ENCODE measurements at places on chromosomes 12 and 14.

GRCh38 chr12:41966916-41967315 is 177.8 kb downstream of the GXYLT1 start:
- DNase-seq = no peak

GRCh38 chr12:52575256-52575655 is 1.6 kb upstream of the KRT74 start:
- no peak for DNase-seq

DNA sequence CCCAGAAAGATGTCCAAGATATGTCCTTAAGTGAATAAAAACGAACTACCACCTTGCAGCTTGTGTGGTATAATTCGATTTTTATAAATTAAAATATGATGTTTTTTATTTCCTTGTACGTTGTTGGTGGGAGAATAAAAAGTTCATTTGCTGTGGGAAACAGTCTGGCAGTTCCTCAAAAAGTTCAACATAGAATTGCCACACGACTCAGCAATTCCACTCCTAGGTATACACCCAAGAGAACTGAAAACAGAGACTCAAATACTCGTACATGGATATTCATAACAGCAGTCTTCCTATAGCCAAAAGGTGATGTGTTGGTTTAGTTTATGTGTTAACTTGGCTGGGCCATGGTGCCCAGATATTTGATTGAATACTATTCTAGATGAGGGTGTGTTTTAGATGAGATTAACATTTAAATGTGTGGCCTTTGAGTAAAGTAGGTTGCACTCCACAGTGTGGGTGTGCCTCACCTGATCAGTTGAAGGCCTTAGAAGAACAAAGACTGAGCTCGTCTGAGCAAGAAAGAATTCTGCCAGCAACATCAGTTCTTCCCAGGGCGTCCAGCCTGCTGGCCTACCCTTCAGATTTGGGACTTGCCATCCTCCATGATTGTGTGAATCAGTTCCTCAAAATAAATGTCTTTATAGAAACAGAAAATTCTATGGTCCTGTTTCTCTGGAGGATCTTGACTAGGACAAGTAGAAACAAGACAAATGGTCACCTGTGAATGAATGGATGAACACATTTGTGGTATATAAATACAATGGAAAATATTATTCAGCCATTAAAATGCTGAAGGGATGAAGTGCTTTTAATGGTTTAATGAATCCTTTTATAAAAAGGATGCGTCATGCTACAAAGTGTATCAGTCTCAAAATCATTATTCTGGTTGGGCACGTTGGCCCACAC is 5.1 kb upstream of the DENR start:
- no peak for DNase-seq

DNA sequence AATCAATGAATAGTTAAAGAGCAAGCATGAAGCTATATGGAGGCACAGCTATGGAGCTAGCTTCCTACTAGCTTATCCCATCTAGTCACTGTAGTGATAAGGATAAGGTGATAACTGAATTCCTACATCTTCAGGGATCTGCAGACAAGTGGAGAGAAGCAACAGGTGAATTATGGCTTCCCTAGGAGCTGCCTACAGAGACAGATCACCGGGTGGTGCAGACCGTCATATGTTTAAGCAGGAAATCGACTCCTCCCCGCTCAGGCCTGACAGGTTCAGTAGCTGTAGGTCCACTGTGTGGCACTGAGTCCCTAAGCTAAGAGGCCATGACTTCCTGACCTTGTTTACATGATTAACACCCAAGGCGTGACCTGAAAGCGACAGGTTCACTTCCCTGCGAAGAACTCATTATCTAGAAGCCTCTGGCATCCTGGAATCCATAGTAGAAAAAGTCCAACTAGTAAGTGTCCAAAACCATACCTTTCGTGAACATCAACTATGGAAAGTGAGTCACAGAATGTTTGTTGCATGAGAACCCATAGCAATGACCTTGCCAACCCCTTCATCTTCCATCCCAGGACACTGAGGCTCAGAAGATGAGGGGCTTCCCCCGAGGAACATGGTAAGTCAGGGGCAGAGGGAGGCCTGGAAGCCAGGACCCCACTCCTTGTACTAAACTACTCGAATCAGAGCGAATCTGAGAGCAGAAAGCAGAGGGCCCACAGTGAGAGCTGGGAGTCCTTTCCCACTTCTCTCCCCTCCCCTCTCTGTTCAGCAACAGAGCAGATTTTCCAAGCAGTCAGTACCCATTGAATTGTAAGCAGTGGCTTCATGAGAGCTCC is 75.4 kb upstream of the CCND2 start:
- DNase-seq = no peak

DNA sequence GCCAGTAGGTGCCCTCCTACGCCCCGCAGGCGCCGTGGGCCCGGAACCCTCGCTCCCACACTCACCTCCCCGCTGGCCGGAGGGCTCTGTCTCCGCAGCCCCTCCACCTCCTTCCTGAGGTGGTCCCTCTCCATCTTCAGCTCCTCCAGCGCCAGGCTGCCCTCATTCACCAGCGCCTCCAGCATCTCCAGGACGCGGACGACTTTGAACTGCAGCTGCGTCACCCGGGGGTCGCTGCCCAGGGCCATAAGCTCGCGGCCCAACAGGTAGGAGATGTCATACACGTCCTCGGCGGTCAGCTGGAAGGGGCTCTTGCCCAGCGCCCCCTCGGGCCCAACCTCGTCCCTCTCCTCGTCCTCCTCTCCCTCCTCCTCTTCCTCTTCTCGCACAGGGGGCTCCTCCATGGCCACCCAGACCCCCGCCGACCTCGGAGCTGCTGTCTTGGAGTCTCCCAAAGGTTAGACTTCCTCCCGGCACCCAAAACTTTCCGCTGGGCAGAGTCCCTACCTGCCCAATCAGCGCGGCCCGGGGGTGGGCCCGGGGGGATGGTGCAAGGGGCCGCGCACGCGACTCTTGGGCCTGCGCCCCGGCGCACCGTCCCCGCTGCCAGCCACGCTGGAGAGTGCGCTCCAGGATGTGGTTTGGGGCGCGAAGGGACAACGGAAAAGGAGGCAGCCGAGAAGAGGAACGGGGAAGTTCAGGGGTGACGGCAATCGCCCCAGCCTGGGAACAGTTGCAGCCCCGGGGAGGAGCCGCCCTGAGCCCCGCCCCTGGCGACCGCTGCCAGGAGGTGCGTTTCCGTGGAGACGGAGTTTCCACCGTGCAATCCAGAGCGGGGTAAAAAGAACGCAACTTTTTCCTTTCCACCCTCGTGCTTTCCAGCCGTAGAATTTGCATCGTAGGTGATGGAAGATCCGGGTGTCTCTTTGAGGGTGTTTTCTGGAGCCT is at the start of gene RILPL2:
Gene RILPL2, minus strand, starts transcription at position 668 of the 948 bp plus-strand sequence. Its CDS starts 264 bp downstream, at position 404.
- peak; percentile 82 for DNase-seq

GRCh38 chr14:76546426-76547221 is 170.7 kb downstream of the ESRRB start:
- DNase-seq = peak; percentile 44

DNA sequence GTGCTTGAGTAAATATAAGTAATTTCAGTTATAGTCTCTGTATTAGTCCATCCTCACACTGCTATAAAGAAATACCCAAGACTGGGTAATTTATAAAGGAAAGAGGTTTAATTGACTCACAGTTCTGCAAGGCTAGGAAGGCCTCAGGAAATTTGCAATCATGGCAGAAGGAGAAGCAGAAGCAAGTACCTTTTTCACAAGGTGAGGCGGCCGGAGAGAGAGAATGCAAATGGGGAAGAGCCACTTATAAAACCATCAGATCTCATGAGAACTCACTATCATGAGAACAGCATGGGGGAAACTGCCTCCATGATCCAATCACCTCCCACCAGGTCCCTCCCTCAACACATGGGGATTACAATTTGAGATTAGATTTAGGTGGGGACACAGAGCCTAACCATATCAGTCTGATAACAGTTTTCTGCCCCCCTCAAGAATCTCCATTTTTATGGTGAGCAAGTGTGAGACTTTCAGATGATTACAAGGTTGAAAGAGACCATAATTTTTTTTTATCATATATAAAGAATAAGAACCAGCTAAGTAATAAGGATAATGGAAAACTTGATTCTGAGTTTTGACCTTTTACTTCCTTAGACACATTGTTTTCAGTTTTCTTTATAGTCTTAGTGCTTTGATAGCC is 35.6 kb downstream of the LEMD3 start:
- DNase-seq = no peak

- peak; percentile 59 for DNase-seq
These were observed 558 bp downstream of the TEX22 start for GRCh38 chr14:105398726-105399465.

DNA sequence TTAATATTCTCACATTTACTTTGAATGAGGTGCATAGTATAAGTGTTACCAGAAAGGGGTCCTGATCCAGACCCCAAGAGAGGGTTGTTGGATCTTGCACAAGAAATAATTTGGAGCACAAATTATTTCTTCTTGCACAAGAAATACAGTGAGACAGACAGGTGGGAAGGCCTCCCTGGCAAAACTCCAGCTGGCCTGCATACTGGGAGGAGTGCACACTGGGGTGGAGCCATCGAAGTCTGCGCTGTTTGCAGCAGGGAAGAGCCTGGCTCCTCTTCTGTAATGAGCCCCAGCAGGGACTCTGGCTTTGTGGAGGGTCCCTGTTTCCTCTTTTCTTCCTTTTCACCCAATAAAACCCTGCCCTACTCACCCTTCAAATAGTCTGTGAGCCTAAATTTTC is 141.6 kb downstream of the GLT1D1 start:
- DNase-seq = no peak

- no peak for DNase-seq
These were observed 362.7 kb upstream of the SFSWAP start for GRCh38 chr12:131348231-131348630.

GRCh38 chr14:32802295-32802694 is 136.4 kb upstream of the NPAS3 start:
- no peak for DNase-seq

- DNase-seq = no peak
These were observed 282.8 kb downstream of the CEP128 start for GRCh38 chr14:80658733-80659132.

GRCh38 chr14:69270795-69271708 is 11.1 kb downstream of the GALNT16 start:
- DNase-seq = no peak

DNA sequence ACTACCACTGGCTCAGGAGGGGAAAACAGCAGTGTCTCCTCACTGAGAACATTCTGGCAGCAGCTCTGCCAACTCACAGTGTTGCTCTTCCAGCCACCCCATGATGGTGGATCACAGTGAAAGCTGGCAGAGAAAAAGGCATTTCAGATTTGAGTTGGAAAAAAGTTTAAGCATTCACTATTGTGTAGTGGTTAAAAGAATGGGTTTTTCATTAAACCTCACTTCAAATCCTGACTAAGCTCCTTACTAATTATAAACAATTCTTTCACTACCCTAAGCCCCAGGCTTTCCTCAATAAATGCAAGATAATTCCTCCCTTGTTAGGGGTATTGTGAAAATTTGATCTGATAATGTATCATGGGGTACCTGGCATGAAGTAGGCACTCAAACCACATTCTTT is 518.1 kb downstream of the SNAPC1 start:
- no peak for DNase-seq

DNA sequence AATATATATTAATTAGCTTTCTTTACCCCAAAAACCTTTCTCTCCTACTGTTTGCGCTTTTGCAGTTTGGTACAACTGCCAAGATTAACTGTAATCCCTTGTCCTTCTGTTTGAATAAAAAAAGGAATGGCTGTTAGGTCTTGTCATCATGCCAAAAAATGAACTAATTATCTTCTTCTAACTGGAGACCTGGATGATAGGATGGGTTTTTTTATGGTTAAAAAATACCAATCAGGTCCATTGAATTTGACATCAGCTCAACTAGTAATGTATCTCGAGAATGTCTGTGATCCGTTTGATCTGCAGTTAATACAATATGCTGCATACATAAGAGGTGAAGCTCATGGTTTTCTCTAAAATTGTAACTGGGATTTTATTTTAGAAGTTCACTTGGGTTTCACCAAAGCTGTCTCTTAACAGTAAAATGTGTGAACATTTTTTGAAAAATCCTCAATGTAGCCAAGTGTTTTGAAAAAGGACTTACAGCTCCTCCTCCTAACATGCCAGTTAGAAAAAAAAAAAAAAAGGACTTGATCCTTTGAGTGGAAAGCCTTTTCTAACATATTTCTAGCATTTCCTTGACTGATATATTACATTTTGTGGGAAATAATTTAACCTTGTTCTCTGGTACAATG is 96.8 kb downstream of the SRGAP1 start:
- peak; percentile 37 for DNase-seq

DNA sequence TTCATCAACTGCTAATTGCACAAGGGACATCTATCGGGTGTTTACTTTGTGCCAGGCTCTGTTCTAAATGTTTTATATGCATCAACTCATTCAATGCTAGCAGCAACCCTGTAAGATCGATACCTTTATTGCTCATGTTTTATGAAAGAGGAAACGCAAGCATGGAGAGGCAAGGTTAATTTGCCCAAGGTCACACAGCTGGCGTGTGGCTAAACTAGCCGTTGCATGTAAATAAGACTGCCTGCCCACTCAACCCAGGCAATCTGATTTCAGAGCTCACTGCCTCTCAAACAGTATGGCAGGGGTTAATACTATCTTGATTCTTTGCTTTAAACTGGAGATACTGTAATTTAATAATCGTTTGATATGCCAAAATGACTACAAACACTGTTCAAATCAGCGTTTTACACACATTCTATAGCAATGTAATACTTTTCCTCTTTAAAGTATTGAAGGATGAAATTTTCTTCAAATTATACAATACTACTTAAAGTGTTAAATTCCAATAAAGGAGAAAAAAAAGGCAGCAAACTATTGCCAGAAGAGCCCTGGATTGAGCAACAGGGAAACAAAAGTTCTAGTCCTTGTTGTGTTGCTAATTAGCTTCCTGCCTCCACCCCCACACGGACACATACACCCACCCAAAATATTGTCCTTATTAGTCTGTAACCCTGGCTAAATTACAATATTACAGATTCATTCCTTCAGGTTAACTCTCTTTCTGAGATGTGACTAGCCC is 39.1 kb upstream of the DHRS7 start:
- DNase-seq = peak; percentile 55

DNA sequence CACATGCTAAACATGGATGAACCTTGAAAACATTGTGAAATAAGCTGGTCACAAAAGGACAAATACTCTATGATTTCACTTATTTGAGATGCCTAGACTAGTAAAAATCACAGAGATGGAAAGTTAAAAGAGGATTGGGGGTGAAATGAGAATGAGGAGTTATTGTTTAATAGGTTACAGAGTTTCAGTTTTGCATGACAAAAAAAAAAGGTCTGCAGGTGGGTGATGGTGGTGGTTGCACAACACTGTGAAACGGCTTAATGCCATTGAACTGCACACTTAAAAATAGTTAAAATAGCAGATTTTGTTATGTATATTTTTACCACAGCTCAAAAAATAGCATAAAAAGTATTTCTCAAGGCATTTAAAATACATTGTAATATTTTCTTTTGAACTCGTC is 151.9 kb upstream of the NRXN3 start:
- no peak for DNase-seq

GRCh38 chr14:81427348-81428058 is 27.4 kb upstream of the STON2 start:
- peak; percentile 63 for DNase-seq

GRCh38 chr12:79344855-79345847 is 345.6 kb downstream of the PAWR start:
- peak; percentile 23 for DNase-seq

GRCh38 chr12:51013441-51013840 is 12.7 kb downstream of the SLC11A2 start:
- no peak for DNase-seq
